ENCODE measurements at places on chromosomes 3 and 15.

GRCh38 chr3:146503461-146504202 lies 34.3 kb upstream of the PLSCR2 start:
- DNase-seq = no peak

DNA sequence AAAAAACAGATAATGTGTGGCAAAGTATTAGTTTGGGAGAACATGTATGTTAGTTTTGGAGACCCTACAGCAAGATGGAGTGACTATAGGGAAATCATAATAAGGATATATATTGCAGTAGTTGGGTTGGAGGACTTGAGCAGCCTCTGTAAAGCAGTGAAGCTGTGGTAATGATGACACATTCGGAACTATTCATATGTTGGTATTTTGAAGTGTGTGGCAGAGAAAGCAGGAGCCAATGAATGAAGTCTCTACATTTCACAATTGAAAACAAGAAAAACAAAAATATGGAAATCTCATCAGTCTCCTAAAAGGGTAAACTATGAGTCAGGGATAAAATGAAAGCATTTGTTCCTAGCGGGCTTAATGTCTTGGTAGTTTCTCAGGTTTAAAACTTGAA lies 645.9 kb downstream of the OTOL1 start:
- no peak for DNase-seq

- peak; percentile 37 for DNase-seq
Measured at GRCh38 chr3:71397046-71397445, 186.5 kb downstream of the FOXP1 start.

- no peak for DNase-seq
Measured at GRCh38 chr15:94175420-94175819, 55.9 kb upstream of the MCTP2 start.

- peak; percentile 89 for DNase-seq
Measured at GRCh38 chr3:122514123-122515019, at the start of gene KPNA1. KPNA1 (minus strand) TSS chr3:122514939; CDS start chr3:122496565, 18,374 bp downstream.
